ENCODE measurements at places on chromosomes 4 and X. TPM values are rescaled to one million over a fixed set of nuclear protein-coding genes. Genes with fewer than 3 reads are reported as not detected.

GRCh38 chr4:150495550-150495949, 86.4 kb upstream of the MAB21L2 start:
- no peak overlapping the region for H3K27ac ChIP-seq
- no peaks in the 10 kb centered on the region for H3K36me3 ChIP-seq
- no peak overlapping the region for H3K4me3 ChIP-seq
- H3K27me3 ChIP-seq = no peaks in the 10 kb centered on the region
- H3K4me1 ChIP-seq = peaks cover 3% of the 10 kb centered on the region

DNA sequence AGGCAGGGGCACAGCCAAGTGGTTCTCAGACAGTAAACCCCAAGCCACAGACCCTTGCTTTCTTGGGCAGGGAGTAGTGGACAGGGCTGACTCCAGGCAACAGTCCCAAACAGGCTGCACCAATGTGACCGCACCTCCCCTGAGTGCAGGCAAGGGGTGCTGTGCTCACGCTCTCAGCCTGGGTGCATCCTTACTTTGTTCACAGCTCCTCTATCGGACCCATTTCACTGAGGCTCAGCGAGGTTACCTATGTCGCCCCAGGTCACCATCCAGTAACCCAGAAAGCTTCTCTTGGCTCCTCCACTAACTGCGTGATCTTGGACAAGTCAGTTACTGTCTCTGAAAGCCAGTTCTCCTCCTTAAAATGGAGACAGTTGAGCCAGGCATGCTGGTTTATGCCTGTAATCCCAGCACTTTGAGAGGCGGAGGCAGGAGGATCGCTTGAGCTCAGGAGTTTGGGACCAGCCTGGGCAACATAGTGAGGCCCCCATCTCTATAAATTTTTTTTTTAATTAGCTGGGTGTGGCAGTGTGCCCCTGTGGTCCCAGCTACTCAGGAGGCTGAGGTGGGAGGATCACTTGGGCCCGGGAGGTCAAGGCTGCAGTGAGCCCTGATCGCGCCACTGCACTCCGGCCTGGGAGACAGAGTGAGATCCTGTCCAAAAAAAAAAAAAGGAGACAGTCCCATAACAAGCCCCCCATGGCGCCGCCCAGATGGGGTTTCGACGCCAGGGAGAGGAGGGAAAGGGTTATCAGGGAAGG, 823 bp upstream of the MAN2B2 start:
- H3K36me3 ChIP-seq = peaks cover 6% of the 10 kb centered on the region
- peak overlapping the region; percentile 92 for H3K4me3 ChIP-seq
- no peaks in the 10 kb centered on the region for H3K27me3 ChIP-seq

- H3K4me3 ChIP-seq = no peak overlapping the region
- no peaks in the 10 kb centered on the region for H3K27me3 ChIP-seq
These were observed 248.5 kb upstream of the CXXC4 start for GRCh38 chr4:104743215-104743653.

DNA sequence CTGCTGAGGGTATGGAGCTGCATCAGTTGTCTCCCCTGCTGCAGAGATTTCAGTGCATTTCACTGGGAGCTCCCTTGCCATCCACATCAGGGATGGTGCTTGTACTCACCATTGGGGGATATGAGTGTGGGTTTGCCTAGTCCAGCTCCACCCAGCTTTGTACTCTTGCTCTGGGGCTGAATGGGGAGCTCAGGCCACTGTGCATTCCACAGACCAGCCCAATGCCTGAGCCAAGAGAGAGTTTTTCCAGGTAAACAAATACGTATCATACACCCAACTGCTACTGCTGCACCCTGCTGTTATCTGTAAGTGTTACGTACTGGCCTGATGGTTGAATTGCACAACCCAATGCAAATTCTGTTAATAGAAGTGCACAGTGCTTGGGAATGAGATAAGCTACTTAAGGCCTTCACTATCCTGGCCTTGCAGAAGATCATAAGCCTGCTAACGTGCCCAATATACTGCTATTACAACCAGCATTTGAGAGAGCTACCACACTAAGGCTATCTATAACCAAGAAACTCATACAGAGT, 205.0 kb upstream of the DMD start:
- H3K36me3 ChIP-seq = no peaks in the 10 kb centered on the region
- no peak overlapping the region for H3K27ac ChIP-seq
- H3K4me1 ChIP-seq = no peaks in the 10 kb centered on the region
- DNase-seq = no peak

DNA sequence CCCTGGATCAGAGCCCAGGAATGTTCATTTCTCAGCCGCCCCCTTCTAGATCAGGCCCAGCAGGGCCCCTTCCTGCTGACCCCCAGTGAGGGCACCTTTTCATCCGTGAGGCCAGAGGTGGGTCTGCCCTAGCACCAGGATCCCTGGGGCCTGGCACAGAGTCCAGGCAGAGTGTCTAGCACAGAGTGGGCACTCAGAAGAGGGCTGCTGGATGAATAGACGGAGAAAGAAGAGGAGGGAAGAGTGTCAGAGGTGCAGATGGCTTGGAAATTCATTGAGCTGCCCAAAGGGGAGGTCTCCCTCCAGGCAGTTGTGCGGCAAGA, 106.5 kb downstream of the CPZ start:
- no peak for DNase-seq
- no peak overlapping the region for H3K27ac ChIP-seq

GRCh38 chrX:17413228-17413627, 38.2 kb downstream of the NHS start:
- DNase-seq = no peak
- H3K4me3 ChIP-seq = no peak overlapping the region
- no peaks in the 10 kb centered on the region for H3K4me1 ChIP-seq
- no peaks in the 10 kb centered on the region for H3K36me3 ChIP-seq
- H3K27ac ChIP-seq = no peak overlapping the region

The FMR1NB gene
- not detected for total RNA-seq
